ENCODE measurements at places on chromosomes 11 and 22.

DNA sequence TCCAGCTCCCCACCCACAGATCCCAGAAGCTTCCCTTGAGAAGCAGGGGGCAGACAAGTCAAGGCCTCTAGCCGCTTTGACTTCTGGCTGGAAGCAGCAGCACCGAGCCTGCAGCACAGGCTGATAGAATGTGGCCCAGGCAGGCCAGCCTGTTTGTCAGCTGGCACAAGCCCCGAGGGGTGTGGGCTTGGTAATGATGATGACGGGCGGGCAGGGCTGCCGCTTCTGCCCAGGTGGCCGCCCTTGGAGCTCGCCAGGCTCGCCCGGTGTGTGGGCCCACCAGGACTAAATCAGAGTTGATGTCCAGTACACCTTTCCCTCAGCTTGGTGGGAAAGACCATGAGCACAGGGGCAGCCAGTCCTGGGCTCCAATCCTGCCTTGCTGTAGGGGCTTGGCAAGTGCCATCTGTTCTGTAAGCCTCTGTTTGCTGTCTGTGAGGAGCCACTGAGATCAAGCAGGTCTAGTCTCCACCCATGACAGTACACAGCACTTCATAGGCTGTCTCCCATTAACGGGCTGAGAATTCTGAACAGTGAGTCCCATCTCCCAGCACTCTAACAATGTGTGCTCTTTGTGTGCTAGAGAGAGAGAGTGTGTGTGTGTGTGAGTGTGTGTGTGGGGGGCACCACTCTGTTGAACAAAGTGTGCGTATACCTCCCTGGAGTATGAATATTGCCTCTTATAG is 26.8 kb downstream of the MICAL2 start:
- no peak for DNase-seq

DNA sequence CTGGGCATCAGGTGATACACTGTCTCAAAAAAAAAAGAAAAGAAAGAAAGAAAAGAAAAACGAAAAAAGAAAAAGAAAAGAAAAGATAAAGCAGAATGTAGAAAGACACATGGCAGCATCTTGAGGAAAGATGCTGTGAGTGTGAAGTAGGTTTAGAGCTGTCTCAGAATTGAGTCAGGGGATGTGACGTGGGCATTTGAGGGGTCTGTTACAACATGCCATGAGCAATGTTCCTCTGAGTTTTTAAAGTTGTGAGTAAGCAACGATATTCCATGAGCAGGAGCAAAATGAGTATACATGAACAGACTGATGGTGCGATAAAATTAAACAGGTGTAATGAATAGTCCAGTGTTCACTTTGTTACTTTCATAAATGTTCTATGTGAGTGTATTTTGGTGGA is 11.3 kb upstream of the QSER1 start:
- DNase-seq: no peak

- no peak for DNase-seq
Measured at GRCh38 chr11:134425816-134426536, 13.9 kb upstream of the B3GAT1 start.

DNA sequence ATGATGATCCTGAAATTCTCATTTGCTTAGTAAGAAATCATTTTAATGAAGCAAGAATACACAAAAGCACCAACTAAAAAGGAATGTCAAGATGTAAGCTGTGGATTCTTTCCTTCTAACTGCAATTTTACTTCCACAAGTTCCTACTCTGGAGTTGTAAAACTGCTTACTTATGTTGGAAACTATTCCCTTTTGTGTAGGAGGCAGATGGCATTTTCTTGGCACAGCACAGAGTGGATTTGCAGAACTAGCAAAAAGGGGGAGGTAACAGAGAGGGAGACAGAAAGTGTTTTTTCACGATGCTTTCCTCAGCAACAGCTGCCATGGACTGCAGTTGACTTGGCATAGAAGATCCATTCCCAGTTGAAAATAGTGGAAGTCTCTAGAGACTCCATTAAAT is 1112.0 kb upstream of the RAG2 start:
- no peak for DNase-seq

- no peak for DNase-seq
Measured at GRCh38 chr11:128687321-128687720, 6.6 kb upstream of the FLI1 start.

GRCh38 chr11:18393581-18394274 is 635 bp upstream of the LDHA start:
- DNase-seq: no peak

DNA sequence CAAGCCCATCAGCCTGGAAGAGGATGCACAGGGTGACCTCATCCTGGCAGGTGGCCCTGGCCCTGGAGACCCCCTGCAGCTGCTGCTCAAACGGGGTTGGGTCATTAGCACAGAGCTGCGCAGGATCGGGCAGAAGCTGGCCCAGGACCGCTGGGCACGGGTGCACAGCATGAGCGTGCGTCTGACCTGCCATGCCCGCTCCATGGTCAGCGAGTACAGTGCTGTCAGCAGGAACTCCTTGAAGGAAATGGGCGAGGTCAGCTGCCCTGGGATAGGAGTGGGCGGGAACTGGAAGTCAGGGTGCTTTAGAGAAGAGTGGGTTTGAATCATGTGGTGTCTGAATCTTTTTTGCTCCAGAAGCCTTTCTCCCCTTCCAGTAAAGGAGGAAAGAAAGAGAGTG is 61.1 kb downstream of the INSC start:
- DNase-seq: no peak

DNA sequence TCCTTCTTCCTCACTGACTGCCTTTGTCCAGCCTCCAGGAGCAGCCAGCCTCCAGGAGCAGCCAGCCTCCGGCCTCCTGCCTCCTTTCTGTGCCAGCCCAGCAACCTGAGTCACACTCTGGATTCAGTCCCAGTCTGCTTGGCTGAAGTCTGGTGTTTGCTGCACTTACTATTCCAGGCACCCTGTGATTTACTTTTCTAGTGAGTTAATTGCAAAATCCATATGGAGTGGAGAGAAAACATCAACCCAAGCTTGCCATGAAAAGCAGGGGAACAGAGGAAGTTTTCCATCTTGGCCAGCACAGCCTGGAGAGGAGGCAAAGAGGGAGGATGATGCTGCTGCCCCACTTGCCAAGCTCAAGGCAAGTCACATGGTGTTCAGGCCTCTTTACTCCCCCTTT is 400.5 kb downstream of the TENM4 start:
- no peak for DNase-seq

GRCh38 chr11:117414724-117415123 is 87.1 kb downstream of the CEP164 start:
- DNase-seq: no peak

- no peak for DNase-seq
Measured at GRCh38 chr11:106770489-106771085, 247.7 kb downstream of the GUCY1A2 start.

DNA sequence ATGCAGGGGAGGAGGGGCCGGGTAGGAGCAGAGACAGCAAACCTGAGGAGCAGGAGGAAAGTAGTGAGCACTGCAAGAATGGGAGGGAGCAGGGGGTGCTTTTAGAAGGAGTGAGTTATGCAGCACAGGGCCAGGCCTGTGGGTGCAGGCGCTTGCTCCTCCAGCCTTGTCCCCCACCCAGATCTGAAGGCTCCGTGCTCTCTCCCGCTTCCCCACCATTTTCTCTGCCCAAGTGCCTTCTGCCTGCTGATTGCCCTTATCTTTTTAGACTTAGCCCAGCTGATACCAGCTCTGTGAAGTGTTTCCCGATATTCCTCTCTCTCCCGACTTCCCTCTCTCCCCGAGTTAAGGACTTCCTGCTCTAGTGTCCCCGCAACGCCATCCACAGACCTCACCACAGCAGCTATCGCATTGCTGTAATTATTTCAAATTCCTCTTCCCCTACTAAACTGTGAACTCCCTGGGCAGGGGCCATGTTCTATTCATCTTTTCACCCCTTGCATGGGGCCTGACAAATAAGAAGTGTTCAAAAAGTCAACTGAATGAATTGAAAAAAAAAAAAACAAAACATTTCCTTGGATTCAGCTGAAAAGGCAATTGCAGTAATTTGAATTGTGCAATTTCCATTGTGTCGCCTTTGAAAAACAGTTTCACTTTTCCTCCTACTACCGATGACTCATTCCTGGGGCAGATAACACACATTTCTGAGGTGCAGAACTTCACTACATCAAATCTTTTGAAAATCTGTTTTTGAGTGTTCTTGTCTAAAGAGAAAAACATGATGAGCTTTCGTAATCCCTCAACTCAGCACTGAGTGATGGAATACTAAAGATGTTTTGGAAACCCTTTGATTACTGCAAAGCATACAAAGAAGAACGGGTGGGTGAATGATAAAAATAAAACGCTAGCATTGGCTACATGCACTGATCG is 69.7 kb upstream of the BMAL1 start:
- no peak for DNase-seq

- DNase-seq: no peak
Measured at GRCh38 chr22:21082248-21082647, 36.5 kb downstream of the LRRC74B start.

DNA sequence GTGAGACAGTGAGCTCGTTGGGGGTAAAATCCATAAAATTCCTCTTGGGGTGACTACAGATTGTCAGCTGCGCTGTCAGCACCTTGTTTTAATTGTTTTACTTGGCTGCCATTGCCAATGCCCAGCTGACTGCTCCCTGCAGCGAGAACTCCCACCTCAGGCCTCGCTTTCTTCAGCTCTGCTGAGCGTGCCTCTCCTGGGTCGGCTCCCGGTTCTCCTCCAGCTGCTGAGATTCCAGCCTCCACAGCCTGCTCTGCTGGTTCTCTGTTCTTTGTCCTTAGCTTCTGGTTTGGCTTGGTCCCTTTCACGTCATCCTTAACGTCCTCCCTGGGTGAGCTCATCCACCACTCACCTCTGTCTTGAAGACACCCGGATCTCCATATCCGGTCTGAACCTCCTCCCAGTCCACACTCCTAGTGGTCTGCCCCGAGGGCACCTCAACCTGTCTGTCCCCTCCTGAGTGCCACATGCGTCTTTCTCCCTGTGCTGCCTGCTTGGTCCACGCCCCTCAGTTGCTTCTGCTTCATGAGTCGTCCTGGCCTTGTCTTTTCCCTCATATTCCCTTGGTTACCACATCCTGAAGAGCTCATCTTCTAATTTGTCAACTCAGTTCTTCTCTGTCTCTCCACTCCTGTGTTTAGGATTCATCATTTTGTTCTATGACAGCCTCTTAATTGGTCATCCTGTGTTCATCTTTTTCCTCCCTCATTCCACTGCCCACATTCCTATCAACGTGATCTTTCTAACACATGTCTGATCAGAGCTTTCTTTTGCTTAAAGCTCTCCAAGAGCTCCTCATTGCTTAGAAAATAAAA is 35.6 kb downstream of the BMAL1 start:
- no peak for DNase-seq

DNA sequence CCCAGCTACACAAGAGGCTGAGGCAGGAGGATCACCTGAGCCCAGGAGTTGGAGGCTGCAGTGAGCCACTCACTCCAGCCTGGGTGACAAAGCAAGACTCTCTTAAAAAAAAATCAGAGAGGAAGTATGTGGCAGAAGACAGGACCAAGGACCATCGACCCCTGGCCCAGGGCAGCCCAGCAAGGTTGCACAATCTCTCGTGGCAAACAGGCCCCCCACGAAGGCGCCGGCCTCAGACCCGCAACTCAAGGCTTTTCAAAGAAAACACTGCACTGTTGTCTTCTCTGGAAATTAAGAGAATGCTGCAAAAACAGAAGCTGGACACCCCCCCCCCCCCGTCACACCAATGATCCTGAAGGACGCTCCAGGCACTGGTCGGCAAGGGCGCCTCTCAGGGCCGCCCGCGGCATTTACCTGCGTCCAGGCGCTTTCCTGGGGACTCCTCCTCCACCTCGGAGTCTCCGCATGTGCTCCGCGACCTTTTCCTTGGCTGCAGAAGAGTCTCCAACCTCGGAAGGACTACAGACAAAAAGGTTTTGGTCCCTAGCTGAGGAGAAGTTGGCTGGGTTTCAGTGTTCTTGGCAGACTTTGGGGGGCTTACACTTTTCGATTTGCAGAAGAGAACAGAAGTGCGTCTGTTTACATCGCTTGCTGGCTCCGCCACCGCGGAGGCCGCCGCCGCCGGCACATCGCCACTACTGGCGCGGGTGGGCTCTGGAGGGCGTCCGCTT is 40.5 kb downstream of the BRD1 start:
- DNase-seq: no peak

GRCh38 chr22:49243965-49244364 is 583.7 kb downstream of the BRD1 start:
- no peak for DNase-seq

DNA sequence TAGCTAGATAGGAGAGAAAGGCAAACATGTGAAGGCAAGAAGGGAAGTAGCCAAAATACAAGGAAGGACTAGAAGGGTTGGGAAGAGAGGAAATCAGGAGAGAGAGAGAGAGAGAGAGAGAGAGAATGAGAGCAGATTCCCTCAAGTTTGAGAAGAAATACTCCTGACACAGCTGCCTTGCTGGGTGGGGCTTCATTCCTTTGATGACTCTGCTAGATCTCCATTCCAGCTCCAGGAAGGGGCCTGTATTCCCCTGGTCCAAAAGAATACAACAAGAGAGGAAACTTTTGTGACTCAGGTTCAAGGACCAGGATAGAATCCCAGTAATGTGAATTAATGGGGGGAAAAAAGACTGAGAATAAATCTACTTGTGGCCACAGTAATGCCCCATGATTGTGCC is 62.9 kb upstream of the SPON1 start:
- DNase-seq: no peak

DNA sequence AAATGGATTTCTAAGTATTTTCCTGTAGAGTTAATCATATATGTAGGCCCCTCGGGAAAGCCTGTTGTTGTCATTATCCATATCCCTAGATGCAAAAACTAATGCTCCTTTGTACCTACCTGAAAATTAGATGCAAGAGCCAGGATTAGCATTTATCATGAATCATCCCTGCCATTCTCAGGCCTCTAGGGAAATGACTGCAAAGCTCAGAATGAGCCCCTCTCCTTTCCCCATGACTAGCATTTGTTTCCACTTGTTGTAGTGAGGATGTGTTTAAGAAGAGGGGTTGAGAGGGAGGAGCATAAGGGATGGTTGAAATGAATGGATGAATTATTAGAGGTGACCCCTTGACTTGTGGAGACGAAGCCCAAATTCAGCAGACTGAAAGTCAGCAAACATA is 537.9 kb downstream of the NTM start:
- DNase-seq: no peak

DNA sequence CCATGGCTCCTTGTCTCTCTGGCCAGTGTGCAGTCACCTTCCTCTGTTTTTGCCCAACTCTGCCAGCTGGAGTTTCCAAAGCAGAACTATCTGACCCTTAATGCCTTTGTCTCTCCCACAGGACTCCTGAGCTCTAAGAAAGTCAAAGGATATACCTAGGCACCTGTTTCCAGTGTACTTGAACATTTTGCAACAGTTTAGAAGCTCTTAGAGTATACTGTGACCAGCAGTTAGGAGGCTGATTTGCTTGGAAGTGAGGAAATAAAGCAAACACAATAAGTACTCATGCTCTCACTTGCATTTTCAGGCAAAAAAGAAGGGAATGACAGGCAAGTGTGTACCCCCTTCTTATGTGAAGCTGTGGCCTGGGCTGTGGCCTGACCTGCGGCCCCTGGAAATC is 204.3 kb upstream of the PLET1 start:
- no peak for DNase-seq
